Transverse colon (tissue), 4 donors: ENCODE measurements at places on chromosomes 16 and 17.
A peak's percentile ranks its signal among the peaks of the same experiment; 100 is the strongest.

DNA sequence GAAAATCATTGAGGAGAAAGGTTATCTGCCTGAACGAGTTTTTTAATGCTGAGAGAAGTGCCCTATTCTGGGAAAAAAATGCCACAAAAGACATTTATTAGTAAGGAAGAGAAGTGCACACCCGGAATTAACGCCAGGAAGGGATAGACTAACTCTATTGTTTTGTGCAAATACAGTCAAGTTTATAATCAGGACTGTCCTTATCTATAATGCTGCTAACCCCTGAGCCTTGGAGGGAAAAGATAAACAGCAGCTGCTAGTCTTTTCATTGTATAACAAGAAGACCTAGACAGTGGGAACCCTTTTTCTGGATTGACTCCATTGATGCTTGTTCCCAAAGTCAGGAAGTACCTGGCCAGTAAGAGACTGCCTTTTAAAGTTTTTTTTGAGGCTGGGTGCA, 26.5 kb downstream of the BCAS3 start:
- DNase-seq: no peak

- peak; percentile 73 for DNase-seq
These were observed 32.0 kb downstream of the SCPEP1 start for GRCh38 chr17:57009737-57010445.

DNA sequence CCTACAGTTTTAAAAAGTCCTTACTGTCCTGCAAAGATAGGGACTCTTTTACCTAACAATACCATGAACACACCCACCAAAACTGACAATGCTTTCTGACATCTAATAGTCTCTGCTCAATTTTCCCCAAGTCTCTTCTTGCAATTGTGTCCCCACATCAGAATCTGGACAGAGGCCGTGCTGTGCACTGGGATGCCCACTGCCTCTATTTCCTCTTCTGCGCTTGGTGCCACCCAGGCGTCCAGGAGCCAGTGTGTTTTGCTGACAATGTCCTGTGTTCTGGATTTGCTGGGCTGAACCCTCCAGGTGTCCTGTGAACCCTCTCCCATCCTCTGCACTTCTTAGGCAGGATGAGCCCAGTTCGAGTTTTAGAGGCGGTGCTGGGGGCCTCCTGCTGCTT, 6.4 kb upstream of the ARHGDIA start:
- DNase-seq: no peak

- peak; percentile 7 for DNase-seq
These were observed 5.7 kb downstream of the CCDC102A start for GRCh38 chr16:57530522-57531252.

- DNase-seq: no peak
These were observed 8.3 kb downstream of the TRIM65 start for GRCh38 chr17:75888484-75888883.

DNA sequence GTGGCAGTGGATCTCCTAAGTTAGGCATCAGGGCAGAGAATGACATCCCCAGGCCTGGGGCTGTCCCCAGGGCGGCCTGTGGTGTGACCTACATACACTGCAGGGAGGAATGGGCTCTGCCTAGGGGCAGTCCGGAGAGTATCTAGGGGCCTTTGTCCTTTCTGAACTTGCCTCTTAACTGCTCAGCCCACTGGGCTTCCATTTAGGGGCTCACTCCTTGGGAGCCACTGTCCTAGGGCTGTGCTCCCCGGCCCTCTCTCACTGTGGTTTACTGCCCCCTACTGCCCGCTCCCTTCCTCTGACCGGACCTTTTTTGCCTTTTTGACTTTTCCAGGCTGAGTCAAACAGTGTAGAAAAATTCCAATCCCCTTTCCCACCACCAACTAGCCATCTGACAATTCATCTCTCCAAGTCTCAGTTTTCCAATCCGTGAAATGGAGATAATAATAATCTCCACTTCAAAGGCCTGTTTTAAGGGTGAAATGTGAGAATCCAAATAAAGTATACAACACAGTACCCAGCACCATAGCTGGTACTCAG, 66.8 kb downstream of the DNAH3 start:
- peak; percentile 71 for DNase-seq

GRCh38 chr17:64777415-64778239, 115.5 kb upstream of the SMURF2 start:
- DNase-seq: peak; percentile 54

DNA sequence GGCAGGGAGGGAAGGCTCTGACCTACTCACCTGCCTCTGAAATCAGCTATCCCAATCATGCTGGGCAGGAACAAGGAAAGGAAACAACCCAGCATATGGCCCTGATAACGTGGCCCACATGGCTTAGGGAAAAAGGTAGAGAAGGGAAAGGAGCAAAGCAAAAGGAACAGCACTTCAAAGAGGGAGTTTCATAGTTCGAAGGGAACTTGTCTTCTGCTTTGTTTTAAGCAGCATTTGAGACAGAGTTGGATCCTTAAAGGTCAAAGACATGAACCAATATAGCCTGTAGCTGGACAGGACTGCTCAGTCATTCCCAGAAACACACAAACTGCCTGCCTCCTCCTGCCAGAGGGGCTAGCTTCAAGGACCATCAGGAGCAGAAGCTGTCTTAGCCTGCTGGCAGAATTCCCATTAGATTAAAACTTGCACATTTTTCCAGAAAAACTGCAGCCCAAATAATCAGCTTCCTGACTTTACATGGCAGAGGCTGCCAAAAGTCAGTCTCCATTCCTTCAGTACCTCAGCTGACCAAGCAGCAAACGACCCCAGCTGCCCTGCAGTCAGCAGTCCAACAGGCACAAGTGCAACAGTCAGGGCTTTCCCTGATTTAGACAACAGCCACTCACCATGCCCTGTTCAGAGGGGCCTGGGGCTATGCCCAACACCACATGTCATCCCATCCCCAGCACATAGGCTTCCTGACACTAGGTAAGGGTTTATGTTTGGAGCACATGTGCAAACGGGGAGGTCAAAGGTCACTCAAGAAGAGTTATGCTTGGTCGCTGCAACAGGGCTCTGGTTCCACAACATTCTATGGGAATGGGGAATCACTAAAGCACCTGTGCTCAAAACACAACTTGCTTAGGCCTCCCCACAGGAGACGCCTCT, 32.5 kb downstream of the RANBP10 start:
- no peak for DNase-seq

GRCh38 chr16:56600398-56600999, 7.9 kb upstream of the MT2A start:
- DNase-seq: no peak
